ENCODE measurements at places on chromosomes 2 and 18. TPM values are rescaled to one million over a fixed set of nuclear protein-coding genes. Genes with fewer than 3 reads are reported as not detected.

DNA sequence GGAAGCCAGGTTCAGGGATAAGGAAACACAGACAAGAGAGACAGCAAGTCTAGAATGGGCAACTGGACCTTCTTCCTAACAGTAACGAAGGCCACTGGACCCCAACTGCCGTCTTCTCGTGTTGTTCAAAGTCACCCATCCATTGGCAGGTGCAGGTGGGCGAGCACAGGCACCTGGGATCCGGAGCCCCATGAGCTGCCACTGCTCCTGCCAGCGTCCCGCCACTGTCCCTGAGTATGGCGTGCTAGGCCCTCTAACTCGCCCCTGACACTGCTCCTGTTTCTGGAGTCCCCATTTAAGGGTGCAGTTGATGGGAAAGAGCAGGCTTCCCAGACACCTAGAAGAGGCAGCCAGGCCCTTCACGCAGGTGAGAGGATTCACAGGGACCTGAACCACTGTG, 48.0 kb downstream of the NDUFA10 start:
- H3K4me1 ChIP-seq: no peaks in the 10 kb centered on the region
- H3K27me3 ChIP-seq: no peaks in the 10 kb centered on the region
- no peak for DNase-seq
- H3K36me3 ChIP-seq: peaks cover 30% of the 10 kb centered on the region
- H3K4me3 ChIP-seq: no peak overlapping the region

The TRAPPC12 gene
- 75.8 TPM for total RNA-seq

The KIF3C gene
- total RNA-seq: 12.4 TPM

DNA sequence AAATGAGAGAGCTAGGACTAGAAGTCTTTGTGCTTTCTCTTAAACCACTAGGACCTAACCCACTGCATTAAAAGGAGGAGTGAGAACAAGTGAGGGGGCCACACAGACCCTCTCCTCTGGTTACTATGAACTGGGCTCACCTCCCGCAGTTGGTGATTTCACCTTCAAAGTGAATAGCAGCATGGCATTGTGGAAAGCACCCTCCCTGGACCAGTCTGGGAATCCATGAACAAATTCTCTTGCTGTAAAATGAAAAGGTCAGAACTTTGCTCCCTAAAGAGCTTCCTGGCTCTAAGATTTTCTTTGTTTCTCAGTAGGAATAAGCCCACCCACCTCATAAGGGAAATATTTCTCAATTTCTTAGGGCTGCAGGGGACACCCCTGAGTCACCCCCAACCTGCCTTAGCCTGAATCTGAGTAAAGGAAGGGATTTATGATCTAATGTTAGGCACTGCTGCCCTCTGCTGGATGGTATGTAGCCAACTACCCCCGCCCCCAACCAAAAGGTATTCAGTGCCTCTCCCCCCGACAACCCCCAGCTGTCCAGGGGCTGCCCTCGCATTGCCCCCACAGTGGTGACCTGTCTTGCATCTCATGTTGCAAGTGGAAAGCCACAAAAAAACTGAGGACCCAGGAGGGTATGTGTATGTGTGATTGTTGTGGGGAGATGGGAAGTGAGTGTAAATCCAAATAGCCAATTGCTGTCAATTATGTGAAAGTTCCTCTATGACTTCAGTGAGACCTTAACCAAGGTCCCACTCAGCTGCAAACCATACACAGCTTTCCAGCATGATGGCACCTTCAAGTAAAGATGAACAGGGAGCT, 230.9 kb upstream of the SLC14A2 start:
- peak; percentile 55 for DNase-seq
- H3K4me3 ChIP-seq: no peak overlapping the region
- peaks cover 41% of the 10 kb centered on the region for H3K27me3 ChIP-seq
- no peaks in the 10 kb centered on the region for H3K36me3 ChIP-seq
- H3K4me1 ChIP-seq: peaks cover 3% of the 10 kb centered on the region

The SERTAD2 gene
- 24.3 TPM for total RNA-seq

- no peak overlapping the region for H3K4me3 ChIP-seq
- H3K27ac ChIP-seq: no peak overlapping the region
- no peaks in the 10 kb centered on the region for H3K36me3 ChIP-seq
- no peak for DNase-seq
Observed at GRCh38 chr18:12059334-12060181, 34.1 kb upstream of the ANKRD62 start.

DNA sequence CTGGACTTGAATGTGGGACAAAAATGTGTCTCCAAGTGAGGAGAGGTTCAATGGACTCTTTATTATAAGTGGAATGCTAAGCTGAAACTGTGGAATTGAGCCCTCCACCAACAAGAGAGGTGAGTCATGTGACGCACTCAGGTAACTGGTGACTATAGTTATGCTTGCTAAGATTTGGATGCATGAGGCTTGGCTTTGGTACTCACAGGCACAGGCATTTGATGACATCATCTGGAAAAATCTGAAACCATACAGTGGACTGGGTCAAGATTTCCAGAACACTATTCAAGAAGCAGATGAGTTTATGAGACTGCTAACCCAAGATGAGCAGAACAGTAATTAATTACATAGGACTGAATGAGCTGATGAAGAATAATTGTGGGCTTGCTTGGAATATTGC, 15.7 kb upstream of the SULT1C3 start:
- H3K4me3 ChIP-seq: no peak overlapping the region
- no peaks in the 10 kb centered on the region for H3K4me1 ChIP-seq
- no peak overlapping the region for H3K27ac ChIP-seq
- H3K27me3 ChIP-seq: no peaks in the 10 kb centered on the region
- no peaks in the 10 kb centered on the region for H3K36me3 ChIP-seq
- DNase-seq: no peak

The CDC42EP3 gene
- 27.6 TPM for total RNA-seq

DNA sequence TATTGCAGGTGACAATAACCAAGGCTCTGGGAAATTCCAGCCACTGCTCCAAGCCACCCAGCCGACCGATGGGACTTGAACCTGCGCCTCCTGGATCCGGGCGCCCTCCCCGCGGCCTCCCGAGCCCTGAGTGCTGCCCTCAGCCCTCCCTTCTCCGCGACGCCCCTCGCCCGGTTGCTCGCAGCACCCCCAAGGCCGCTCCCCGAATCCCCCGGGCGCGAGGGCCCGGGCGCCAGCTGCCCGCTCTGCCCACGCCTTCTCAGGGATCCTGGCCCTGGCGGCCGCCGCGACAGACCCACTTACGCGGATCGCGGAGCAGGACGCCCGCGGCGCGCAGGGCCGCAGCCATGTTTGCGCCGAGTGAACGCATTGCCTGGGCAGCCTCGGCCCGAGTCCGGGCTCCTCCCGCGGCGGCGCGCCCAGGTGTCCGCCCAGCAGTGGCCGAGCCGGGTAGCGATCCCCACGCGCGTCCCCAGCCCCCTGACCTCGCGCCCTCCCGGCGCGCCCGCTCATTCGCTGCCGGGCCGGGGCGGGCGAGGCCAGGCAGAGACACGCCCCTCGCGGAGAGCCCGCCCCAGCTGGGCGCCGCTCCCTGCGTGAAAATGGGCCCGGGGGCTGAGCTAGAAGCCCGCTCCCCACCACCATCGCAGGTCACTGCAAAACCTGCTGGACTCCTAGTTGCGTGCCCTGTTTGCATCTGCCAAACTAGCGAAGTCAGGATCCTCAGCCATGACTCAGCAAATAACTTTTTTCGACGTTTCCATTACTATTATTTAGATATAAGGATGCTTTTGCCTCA, at the start of gene FECH:
Gene FECH, minus strand, starts transcription at position 452 of the 799 bp plus-strand sequence. Its CDS starts 82 bp downstream, at position 370.
- H3K27me3 ChIP-seq: no peaks in the 10 kb centered on the region
- peak within 1 kb of the TSS; percentile 75 for H3K27ac ChIP-seq
- peak within 1 kb of the TSS; percentile 81 for H3K4me3 ChIP-seq
- peaks cover 24% of the 10 kb centered on the region for H3K4me1 ChIP-seq
- peak; percentile 70 for DNase-seq

DNA sequence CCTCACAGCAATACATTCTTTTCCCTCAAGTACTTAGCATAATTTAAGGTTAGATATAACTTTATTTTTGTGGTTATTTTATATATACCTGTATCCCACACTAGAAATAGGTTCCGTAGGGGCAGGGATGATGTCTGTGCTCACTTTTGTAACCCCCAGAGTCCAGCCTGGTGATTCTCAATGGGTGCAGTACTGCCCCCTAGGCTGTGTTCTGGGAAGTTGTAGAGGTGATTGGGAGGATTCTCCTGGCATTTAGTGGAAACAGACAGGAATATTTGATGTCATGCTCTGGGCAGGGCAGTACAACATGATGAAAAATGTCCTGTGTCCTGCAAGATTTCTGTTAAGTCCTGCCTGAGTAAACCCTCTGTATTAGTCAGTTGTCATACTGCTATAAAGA, 333.3 kb downstream of the PLCL1 start:
- H3K36me3 ChIP-seq: no peaks in the 10 kb centered on the region
- H3K4me3 ChIP-seq: no peak overlapping the region
- no peak for DNase-seq
- no peaks in the 10 kb centered on the region for H3K27me3 ChIP-seq
- H3K4me1 ChIP-seq: no peaks in the 10 kb centered on the region

The MAIP1 gene
- total RNA-seq: 22.0 TPM

The UGT1A5 gene
- not detected for total RNA-seq

- DNase-seq: no peak
- H3K27me3 ChIP-seq: peaks cover 15% of the 10 kb centered on the region
Observed at GRCh38 chr2:102489646-102490045, 16.6 kb downstream of the SLC9A4 start.

- no peak for DNase-seq
- no peaks in the 10 kb centered on the region for H3K36me3 ChIP-seq
- H3K4me1 ChIP-seq: no peaks in the 10 kb centered on the region
- no peak overlapping the region for H3K27ac ChIP-seq
- H3K27me3 ChIP-seq: peaks cover 18% of the 10 kb centered on the region
Observed at GRCh38 chr18:35754464-35754863, 172.9 kb downstream of the GALNT1 start.

The COLEC11 gene
- total RNA-seq: 0.23 TPM

GRCh38 chr2:141182246-141182645, 948.6 kb downstream of the LRP1B start:
- DNase-seq: no peak
- H3K36me3 ChIP-seq: no peaks in the 10 kb centered on the region
- no peak overlapping the region for H3K4me3 ChIP-seq
- H3K27me3 ChIP-seq: no peaks in the 10 kb centered on the region
- H3K4me1 ChIP-seq: no peaks in the 10 kb centered on the region

DNA sequence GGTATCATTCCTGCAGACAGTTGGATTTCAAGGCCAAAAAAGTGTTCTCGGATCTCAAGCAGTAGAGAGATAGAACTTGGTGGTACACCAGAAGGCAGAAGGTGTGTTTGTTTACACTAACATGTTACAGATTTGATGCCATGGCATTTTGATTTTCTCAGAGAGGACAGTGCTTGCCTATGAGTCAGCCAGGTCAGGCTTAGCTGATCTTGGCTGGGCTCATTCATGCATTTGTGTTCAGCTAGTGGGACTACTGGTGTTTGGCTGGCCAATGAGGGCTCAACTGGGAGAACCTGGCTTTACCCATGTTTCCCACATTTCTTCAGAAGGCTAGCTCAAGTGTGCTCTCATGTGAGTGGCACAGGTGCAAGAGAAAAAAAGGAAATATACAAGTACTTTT, 162.0 kb downstream of the C1D start:
- no peaks in the 10 kb centered on the region for H3K4me1 ChIP-seq
- H3K27ac ChIP-seq: no peak overlapping the region
- no peak for DNase-seq
- no peaks in the 10 kb centered on the region for H3K36me3 ChIP-seq

The ATF2 gene
- total RNA-seq: 62.4 TPM

The BCL2 gene
- 118 TPM for total RNA-seq

GRCh38 chr2:71505086-71505769, 51.9 kb downstream of the DYSF start:
- no peak for DNase-seq
- peaks cover 2% of the 10 kb centered on the region for H3K27me3 ChIP-seq
- no peak overlapping the region for H3K4me3 ChIP-seq
- no peaks in the 10 kb centered on the region for H3K36me3 ChIP-seq

The OTOF gene
- 115 TPM for total RNA-seq

GRCh38 chr18:73189718-73190117, 321.9 kb upstream of the NETO1 start:
- DNase-seq: no peak
- H3K27ac ChIP-seq: no peak overlapping the region
- H3K4me3 ChIP-seq: no peak overlapping the region
- H3K4me1 ChIP-seq: no peaks in the 10 kb centered on the region
- no peaks in the 10 kb centered on the region for H3K27me3 ChIP-seq

- no peaks in the 10 kb centered on the region for H3K4me1 ChIP-seq
- no peak overlapping the region for H3K27ac ChIP-seq
- no peaks in the 10 kb centered on the region for H3K36me3 ChIP-seq
- no peaks in the 10 kb centered on the region for H3K27me3 ChIP-seq
- no peak for DNase-seq
Observed at GRCh38 chr2:58852243-58852642, 611.1 kb upstream of the FANCL start.

- H3K27ac ChIP-seq: no peak overlapping the region
- H3K36me3 ChIP-seq: no peaks in the 10 kb centered on the region
- no peaks in the 10 kb centered on the region for H3K27me3 ChIP-seq
Observed at GRCh38 chr18:28036488-28036887, 140.4 kb downstream of the CDH2 start.

The CD207 gene
- not detected for total RNA-seq

The SP3 gene
- total RNA-seq: 95.7 TPM

DNA sequence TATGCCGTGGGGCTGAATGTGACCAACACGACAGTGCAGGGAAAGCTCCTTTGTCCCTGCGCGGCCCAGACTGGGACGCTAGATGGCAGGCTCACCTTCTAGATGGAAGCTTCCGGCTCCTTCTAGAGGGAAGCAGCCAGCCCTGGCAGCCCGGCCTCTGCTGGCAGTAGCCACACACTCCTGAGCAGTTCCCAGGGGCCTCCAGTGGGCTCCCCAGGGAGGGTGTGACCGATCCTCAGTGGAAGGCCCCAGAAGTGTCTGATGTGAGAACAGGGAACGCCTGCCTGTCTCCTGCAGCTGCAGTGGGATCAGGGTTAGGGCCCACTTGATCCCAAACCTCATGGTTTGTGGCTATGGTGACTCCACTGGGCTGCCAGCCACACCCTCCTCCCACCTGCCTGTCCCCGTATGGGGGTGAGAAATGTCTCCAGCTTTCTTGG, 48.5 kb upstream of the LRPPRC start:
- DNase-seq: peak; percentile 92
- H3K27ac ChIP-seq: no peak overlapping the region
- no peaks in the 10 kb centered on the region for H3K36me3 ChIP-seq
- H3K4me3 ChIP-seq: no peak overlapping the region

GRCh38 chr2:237509151-237509550, 22.1 kb downstream of the MLPH start:
- no peak overlapping the region for H3K27ac ChIP-seq
- no peaks in the 10 kb centered on the region for H3K4me1 ChIP-seq
- H3K36me3 ChIP-seq: no peaks in the 10 kb centered on the region
- DNase-seq: no peak

GRCh38 chr2:205937211-205937610, 148.8 kb downstream of the INO80D start:
- H3K4me1 ChIP-seq: no peaks in the 10 kb centered on the region
- no peak overlapping the region for H3K4me3 ChIP-seq
- no peaks in the 10 kb centered on the region for H3K36me3 ChIP-seq
- H3K27ac ChIP-seq: no peak overlapping the region
- DNase-seq: no peak
- H3K27me3 ChIP-seq: peaks cover 9% of the 10 kb centered on the region

The DSG2 gene
- total RNA-seq: 0.35 TPM

GRCh38 chr2:99622534-99622933, 132.7 kb upstream of the REV1 start:
- H3K27me3 ChIP-seq: peaks cover 2% of the 10 kb centered on the region
- no peak for DNase-seq
- no peak overlapping the region for H3K4me3 ChIP-seq
- no peaks in the 10 kb centered on the region for H3K4me1 ChIP-seq

The SNED1 gene
- 4.6 TPM for total RNA-seq

- no peaks in the 10 kb centered on the region for H3K4me1 ChIP-seq
- DNase-seq: no peak
- no peaks in the 10 kb centered on the region for H3K36me3 ChIP-seq
- peaks cover 2% of the 10 kb centered on the region for H3K27me3 ChIP-seq
- no peak overlapping the region for H3K27ac ChIP-seq
Observed at GRCh38 chr2:165563468-165564225, 94.1 kb downstream of the CSRNP3 start.

Measured in activated CD8-positive, alpha-beta memory T cell treated with anti-CD3 and anti-CD28 coated beads, Interleukin-2, amount 10 ng/mL, durations not matched to agents 7 days and 5 days (primary cell).